ENCODE measurements at places on chromosomes 11 and 22. TPM values are rescaled to one million over a fixed set of nuclear protein-coding genes. Genes with fewer than 3 reads are reported as not detected.

Gene NCAM1
- polyA plus RNA-seq, result 83.2 TPM

GRCh38 chr11:44915621-44916020 lies 35.1 kb downstream of the TP53I11 start:
- DNase-seq, result no peak

DNA sequence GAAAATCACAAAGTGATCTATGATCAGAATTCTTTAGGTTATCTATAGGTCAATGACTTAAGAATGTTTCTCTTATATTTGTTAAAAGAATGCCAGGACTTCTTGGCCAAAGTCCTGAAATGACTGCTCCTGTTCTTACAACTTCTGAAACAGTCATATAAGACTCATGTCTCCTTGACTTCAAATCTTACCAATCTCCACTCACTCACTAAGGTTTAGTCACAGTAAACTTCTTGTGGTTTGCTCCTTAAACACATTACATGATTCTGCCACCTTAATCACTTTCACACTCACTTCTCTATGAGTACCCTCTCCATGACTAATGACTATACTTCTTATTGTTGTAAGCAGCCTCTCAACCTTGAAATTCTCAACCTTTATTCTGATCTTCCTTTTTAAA lies 648.7 kb upstream of the CCDC179 start:
- no peak for DNase-seq

DNA sequence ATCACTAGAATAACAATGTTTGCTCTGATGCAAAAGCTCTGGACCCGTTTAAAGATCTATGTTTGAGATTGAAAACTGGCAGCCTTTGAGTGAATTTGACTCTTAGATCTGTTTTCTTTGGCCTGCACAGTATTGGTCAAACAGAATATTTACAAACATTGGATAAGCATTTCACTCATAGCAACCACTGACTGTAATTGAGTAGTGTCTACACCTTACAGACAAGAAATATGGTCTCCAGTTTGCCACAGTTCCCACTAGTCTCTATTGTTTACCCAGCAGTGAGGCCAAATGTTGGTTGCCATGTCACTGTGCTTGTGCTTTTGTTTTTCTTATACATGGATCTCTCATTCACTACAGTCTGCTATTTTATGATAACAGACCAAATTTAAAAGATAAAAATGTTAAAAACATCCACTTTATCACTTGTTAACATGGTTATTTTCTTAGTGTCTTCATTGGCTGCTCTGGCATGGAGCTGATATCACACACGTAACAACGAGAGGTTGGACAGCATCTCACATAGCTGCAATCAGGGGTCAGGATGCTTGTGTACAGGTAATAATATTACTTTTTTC lies 12.2 kb downstream of the ANKRD42 start:
- DNase-seq, result no peak

- no peak for DNase-seq
Observed at GRCh38 chr11:9803685-9804418, 140.0 kb downstream of the SWAP70 start.

GRCh38 chr22:21764038-21764804 lies 28.6 kb upstream of the YPEL1 start:
- no peak for DNase-seq
